Activated CD4-positive, alpha-beta T cell treated with anti-CD3 and anti-CD28 coated beads, Interleukin-2, amount 50 U/mL, for 4 hours (primary cell): ENCODE measurements at places on chromosomes 11 and 22.

- DNase-seq: no peak
Observed at GRCh38 chr11:113871336-113871735, 4.0 kb downstream of the USP28 start.

DNA sequence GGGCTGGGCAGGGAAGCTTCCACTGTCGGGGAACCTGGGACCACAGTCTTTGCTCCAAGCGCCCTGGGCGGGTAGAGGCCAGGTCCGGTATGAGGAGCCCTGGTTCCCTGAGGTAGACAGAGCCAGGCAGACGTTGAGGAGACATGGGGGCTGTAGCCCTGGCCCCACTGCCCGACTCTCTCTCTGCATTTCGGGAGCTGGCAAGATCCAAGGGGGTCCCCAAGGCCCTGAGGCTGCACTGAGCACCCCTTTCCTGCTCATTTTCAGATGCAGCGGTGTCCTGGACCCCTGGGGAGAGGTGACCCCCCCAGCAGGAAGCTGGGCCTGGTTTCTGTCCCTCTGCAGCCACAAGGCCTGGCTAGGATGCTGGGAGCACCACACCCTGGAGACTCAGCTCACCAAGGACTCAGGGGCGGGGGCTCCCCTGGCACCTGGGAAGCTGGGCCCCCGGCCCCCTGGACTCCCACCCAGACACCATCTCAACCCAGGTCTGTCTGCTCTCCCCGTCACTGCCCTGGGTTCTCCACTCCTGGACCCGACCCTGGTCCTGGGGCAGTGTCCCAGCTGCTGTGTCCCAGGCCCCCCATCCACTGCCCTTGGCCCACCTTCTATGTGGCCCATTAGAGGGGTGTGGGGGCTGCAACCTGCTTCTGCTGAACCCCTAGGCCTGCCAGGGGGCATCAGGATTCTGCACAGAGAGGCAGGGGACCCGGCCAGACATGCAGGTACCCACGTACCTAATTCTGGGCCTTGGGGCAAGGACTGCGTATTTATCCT is 15.0 kb upstream of the MUC6 start:
- no peak for DNase-seq

- no peak for DNase-seq
Observed at GRCh38 chr11:97732011-97732632, 1288.6 kb upstream of the CNTN5 start.

- DNase-seq: no peak
Observed at GRCh38 chr11:77728203-77728786, 90.7 kb upstream of the CLNS1A start.

- no peak for DNase-seq
Observed at GRCh38 chr11:16881766-16882165, 132.4 kb downstream of the PLEKHA7 start.

GRCh38 chr22:27780161-27780575 is 21.4 kb downstream of the MN1 start:
- DNase-seq: no peak
